CD4-positive, alpha-beta T cell treated with Interleukin-15 for 4 hours (primary cell): ENCODE measurements at places on chromosomes 5 and 9.

DNA sequence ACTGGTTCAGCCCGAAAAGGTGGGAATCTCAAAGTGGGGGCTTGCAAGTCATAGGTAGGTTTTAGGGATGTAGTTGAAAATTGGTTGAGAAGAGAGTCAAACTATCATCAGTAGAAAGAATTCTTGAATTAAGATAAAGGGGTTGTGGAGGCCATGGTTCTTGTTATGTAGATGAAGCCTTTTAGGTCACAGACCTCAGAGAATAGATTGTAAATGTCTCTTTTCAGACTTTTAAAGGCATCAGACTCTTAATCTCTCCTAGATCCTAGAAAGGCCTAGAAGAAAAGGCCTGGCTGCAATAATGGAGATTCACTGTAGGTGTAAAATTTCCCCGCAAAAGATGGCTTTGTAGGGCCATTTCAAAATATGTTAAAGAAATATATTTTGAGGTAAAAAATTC lies 96.4 kb downstream of the PSAT1 start:
- DNase-seq, result no peak

GRCh38 chr9:10007356-10007755 lies 605.4 kb downstream of the PTPRD start:
- DNase-seq, result no peak

GRCh38 chr9:128304971-128305288 lies 17.3 kb downstream of the TRUB2 start:
- DNase-seq, result no peak

- no peak for DNase-seq
Measured at GRCh38 chr9:76605321-76605900, 146.4 kb downstream of the GCNT1 start.

DNA sequence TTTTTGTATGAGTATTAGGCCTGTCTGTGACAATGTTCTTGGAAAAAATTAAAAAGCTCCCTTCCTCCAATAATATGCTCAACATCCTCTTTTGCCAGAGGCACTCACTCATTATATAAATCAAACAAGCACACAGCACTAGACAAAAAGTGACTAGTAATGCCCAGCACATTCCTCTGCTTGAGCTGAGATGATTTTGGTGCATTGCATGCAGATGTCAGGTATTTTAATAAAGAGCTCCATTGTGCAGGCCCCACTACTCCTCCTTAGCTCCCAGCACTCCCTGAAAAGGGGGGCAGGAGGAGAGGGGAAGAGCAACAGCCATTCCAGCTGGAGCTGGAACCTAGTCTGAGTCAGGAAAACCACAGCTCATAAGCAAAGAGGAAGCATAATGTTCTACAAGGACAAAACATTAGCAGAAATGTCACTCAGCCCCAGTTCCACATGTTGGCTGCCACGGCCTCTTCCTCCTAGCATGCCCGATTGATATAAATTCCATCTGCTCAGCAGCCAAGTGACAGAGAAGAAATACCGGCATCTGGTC lies 348.5 kb downstream of the BNC2 start:
- no peak for DNase-seq

GRCh38 chr5:66122379-66123034 lies 21.6 kb upstream of the SREK1 start:
- DNase-seq, result no peak

GRCh38 chr9:100066539-100066938 lies 32.3 kb downstream of the ERP44 start:
- no peak for DNase-seq

GRCh38 chr5:20611620-20612019 lies 623.6 kb upstream of the CDH18 start:
- no peak for DNase-seq

GRCh38 chr9:38022995-38023394 lies 46.0 kb downstream of the SHB start:
- DNase-seq, result no peak

DNA sequence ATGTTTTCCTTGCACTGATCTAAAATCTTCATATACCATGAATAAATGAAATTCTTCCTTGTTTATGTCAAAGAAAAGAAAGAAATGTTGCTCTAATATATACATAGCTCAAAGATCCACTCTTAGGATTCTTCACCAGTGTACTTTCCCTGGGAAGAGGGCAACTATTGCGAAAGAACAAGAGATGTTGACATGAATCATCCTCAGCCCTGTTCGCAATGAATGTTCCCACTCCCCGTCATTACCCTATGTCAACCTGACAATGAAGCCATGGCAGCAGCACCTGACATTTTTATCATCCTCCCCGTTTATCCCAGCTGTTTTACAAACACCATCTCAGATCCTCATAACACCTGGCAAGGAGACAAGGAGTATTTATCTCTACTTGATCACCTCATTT lies 409.1 kb upstream of the GRIA1 start:
- DNase-seq, result no peak

DNA sequence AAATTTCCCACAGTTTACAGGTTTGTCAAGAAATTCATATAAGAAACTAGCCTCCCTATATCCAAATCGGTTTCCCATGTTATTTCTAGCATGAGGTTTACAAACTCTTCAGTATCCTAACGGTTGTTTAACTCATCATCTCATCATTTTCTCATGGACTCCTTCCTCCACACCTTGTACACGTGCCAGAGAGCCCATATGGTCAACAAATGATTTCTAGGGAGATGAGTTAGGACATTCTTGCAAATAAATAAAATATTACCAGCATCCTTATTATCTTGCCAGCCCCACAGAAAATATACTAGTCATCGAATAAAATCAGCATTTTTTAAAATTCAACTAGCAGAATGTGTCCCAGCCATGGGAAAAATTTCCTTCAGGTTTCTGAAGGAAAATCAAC lies 285.2 kb downstream of the EBF1 start:
- DNase-seq, result no peak

DNA sequence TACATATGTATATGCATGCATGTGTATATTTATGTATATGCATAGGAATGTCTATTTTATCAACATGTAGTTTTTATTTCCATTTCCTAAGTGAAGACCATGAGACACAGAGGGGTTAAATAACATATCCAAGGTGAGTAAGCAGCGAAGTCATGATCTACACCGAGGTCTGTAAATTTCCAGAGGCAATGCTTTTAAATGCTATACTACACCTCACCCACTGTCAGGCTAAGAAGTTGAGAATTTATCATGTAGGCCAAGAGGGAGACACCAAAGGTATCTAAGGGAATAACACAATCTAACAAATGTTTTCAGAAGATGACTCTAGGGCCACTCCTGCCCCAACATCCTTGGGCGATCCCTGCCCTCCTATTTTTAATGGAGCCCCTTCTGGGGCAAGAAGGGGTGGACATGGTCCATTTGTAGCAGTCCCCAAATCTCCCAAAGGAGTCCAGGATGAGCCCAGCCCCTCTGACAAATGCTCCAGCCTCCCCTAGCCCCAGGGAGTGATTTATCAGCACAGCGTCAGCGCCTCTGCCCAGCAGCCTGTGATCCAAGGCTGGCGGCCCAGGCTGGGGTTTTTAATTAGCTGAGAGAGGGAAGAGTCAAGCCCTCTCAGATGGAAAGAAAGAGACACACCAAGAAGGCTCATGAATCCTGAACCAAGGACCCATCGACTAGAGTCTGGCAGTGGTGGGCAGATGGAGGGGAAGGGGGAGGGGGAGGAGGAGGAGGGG lies 339.9 kb downstream of the ASTN2 start:
- DNase-seq, result no peak

DNA sequence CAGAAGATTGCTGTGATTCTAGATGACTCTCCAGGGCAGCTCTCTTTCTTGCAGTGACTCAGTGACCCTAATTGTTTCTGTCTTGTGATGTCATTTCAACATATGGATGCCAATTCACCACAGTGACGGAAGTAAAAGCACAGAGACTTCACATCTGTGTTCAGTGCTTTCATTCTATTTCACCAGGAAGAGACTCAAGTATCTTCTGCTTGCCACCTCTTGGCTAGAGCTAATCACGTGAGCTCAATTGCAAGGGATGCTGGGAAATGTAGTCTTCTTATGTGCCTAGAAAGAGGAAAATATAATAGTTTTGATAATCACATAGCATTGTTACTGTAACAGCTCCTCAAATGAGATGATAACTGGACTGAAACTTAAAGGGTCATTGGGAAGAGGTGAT lies 453.3 kb upstream of the KLF4 start:
- no peak for DNase-seq

- no peak for DNase-seq
Measured at GRCh38 chr9:81497091-81497490, 192.3 kb downstream of the TLE1 start.

GRCh38 chr5:76765249-76765648 lies 49.3 kb downstream of the F2R start:
- DNase-seq, result no peak

DNA sequence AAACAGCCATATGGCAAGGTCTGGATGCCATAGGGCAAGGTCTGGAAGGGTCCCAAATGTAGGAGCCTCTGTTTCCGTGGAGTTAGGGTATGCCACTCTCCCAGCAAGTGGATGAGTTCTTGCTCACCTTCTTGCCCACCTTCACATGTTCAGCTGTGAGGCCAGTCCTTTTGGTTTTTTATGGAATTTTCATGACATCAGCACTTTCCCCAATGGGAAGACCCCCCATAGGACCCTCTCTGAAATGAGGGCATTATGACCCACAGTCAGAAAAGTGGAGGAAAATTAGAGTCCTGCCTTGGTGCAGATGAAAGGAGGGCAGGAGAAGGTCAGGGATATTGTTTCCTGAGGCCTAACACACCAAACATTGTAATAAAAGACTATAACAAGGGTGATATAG lies 53.9 kb downstream of the RASA1 start:
- DNase-seq, result no peak

DNA sequence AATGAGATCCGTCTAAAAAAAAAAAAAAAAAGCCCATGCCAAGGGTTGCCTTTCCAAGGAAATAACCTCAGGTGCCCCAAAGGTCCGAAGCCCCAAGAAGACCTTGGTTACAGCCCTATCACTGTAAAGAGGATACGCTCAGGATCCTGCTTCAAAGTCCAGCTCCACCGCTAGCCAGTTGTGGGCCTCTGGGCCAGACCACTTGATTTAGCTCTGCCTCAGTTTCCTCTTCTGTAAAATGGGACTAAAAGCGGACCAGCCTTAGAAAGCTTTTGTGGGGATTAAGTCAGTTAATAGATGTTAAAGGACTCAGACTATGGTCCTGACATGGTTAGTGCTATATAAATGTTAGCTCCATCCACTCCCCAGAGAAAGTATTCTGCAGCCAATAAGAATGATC lies 48.7 kb upstream of the ORM1 start:
- DNase-seq, result no peak

DNA sequence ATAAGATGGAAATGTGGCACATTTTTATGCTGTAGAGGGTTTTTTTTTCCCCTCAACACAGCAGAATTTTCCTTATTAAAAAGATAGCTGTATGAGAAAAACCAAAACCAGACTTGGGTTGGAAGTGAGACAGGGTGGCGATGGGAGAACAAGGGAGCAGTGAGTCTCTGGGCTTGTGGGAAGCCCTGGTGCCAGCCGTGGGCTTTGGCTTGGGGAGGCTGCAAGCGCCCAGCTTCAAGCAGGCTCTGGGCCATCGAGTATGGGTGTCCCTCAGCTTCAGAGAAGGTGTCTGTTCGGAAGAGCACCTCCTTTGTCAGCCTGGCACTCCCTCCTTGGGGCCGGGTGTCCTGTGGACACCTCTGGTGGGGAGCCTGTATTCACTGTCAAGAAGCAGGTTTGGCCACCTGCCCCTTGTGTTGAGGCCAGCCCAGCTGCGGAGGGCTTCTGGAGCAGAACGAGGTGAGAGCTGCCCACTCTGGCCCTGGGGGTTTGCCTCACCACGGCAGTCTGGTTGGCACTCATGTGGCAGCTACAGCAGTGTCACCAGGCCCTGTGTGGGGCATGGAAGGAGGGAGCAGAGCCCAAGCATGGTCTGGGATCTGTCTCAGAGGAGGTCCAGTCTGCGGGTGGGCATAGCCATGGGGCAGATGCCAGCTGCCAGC lies 37.6 kb upstream of the ANGPTL2 start:
- no peak for DNase-seq

GRCh38 chr9:69030851-69031645 lies 4.5 kb upstream of the FXN start:
- no peak for DNase-seq

DNA sequence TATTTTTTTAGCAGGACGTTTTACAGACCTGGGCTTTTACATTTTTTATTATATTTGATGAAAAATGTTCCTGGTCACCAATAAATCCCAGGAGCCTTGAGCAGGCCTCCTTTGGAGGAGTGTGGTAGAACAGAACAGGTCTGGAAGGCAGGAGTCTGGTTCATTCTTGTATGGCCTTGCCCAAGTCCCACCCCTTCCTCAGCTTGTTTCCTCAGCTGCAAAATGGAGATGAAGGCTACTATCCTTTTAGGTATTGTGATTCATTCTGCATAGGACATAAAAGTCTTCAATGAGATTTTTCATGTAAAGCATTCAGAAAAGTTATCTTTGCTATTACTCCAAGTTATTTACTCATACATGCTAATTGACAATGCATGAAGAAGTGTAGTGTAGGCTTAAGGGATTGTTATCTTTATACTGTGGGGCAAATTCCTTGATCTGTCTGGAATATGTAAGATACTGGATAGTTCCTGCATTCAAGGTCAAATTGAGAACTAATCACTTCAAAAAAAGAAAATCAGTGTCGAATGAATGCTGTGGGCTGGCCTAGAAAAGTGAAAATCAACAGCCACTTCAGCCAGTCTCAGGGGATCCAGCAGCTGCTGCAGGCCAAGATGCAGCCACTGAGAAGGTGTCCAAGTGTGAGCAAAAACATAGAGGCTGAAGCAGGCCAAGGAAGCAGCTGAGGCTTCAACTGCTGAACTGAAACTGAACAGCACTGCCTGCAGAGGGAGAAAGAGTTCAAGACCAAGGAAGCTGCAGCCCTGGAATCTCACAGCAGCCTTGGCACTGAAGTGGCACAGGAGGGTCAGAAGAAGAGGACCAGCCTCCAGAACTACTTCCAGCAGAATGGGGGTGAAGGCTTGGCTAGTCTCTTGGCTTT lies 15.5 kb upstream of the SLC36A3 start:
- no peak for DNase-seq

GRCh38 chr9:18776836-18777820 lies 255.9 kb downstream of the SAXO1 start:
- DNase-seq, result no peak

DNA sequence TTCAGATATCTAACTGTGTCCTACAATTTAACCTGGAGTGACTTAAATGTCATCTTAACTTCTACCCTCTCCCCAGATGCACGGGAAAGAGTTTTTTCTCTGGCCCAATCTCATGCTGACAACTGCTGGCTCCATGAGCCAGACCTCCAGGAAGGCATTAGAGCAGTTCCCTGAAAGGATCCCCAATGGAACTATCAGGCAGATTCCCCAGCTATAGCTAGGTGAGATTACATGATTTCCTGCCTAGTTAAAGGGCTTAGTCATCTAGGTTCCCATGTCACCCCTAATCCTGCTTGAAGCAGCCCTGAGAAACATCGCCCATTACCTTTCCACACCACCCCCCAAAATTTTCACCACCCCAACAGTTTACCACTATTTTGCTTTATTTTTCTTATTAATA lies 373.5 kb upstream of the TRPC7 start:
- no peak for DNase-seq
